ENCODE measurements at places on chromosomes 11 and 22.

DNA sequence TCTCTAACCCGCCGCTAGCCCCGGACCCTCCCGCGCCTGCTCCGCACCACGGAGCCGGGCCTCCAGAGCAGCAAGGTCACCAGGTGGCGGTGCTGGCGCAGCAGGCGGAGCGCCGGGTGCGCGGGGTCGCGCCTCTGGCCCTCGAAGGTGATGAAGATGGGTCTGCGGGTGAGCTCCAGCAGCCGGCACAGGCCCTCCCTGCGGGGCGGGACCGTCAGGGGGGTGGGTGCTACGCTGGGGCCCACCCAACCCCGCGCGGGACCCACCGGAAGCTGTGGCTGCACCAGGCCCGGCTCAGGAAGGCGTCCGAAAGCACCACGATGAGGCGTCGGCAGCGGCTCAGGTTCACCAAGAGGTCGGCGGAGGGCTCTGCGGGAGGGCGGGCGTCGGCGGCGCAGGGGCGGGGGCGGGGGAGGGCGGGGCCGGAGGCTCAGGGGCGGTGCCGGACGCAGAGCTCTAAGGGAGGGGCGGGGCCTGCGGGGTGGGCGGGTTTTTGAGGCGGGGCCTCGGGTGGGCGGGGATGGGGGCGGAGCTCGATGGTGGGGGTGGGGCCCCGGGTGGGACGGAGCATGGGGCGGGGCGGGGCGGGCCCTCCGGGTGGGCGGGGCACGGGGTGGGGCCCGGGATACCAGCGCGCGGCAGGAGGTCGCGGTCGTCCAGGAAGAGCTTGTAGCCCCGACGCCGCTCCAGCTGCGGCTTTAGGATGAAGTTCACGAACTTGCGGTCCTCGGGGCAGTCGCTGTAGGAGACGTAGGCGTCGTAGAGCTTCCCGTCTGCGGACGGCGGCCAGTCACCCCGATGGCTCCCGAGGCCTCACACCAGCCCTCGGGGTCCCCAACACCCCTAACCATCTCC is 7.8 kb downstream of the SIGIRR start:
- peak; percentile 82 for DNase-seq

DNA sequence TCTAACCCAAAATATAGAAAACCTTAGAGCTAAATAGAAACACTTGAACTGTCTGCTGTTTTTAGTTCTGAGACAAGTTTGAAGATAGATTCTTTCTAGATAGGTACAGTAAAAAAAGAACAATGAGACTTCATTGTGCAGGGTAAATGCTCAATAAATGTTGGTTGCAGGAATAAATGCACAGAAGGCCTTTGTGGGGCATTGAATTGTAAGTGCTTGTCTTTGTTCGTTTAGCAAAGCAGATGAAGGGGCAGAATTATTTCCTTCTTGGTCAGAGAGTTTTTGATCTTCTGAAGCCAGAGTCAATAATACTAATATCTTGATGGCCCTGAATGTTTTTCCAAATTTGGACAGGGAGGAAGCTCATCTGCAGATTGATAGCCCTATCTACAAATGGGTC is 340.4 kb downstream of the OPCML start:
- DNase-seq: no peak

- peak; percentile 95 for DNase-seq
Measured at GRCh38 chr11:109972939-109973338, 120.3 kb upstream of the ZC3H12C start.

GRCh38 chr11:7675631-7676030 is 2.3 kb upstream of the CYB5R2 start:
- DNase-seq: no peak

GRCh38 chr11:119671561-119672015 is 57.4 kb downstream of the NECTIN1 start:
- no peak for DNase-seq

DNA sequence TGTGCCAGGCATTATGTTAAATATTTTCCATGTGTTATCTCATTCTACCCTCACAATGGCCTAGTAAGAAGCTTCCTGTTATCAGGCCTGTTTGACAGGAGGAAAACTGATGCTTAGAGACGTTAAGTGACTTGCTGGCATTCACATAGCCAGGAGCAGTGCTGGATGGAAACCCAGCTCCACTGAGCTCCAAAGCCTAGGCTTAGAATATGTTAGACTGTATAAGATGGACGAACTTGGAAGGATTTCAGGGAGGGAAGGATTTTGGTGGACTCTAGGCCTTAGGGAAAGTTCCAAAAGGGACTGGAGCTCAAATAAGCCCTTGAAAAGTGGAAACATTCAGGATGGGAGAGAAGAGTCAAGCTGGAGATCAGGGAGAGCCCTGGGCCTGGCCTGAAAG is 2.1 kb downstream of the CD44 start:
- DNase-seq: peak; percentile 30

DNA sequence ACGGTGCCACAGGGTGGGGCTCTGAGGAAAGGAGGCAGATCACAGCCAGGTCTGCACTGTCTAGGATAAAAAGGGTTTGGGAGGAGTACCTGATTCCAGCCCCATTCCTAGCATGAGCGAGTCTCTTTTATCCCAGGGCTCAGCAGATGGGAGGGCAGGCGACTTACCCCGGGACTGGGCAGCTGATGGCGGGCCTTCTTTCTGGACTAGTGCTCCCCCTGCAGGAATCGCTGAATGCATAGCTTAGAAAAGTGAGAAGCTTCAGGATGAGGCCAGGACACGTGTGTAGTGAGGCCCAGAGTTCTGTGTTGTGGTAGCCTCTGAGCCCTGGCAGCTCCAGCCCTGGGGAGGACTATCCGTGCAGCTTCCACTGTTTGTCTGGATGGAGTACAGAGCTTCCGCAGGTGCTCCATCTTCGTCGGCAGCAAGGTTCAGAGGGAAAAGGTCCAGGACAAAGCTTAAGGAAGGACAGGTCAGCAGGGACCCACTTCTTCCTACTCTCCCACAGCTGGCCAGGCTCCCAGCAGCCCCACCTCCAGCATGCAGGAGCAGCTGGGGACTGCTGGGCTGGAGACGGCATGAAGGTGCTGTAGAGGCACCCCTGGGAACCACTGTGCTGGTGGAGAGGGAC is 30.4 kb downstream of the COMMD9 start:
- DNase-seq: peak; percentile 78

DNA sequence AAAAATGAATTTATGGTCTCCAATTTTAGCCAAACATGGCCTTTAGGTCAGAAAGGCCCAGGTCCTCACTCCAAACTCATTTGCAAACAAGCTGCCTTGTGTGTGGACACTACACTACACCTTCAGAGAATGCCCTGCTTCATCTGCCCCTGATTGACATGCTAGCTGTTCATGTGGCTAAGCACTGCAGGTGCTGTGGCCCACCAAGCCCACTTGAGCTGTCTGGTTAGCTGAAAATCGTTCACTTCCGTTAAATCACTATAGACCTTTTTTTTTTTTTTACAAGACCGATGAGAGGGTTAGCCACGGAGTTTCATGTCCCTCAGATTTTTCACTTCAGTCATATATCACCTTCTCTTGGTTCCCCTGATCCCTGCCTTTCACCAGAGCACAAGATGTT is 39.3 kb downstream of the NF2 start:
- no peak for DNase-seq

- DNase-seq: no peak
Measured at GRCh38 chr11:99565333-99565732, 544.6 kb downstream of the CNTN5 start.

- no peak for DNase-seq
Measured at GRCh38 chr11:114562166-114562916, 2.7 kb upstream of the NXPE1 start.

- peak; percentile 22 for DNase-seq
Measured at GRCh38 chr11:113613619-113614018, 92.5 kb downstream of the TMPRSS5 start.

Measured in suppressor macrophage treated with lipopolysaccharide for 1 hour (primary cell).